ENCODE measurements at places on chromosomes 7 and 10.

DNA sequence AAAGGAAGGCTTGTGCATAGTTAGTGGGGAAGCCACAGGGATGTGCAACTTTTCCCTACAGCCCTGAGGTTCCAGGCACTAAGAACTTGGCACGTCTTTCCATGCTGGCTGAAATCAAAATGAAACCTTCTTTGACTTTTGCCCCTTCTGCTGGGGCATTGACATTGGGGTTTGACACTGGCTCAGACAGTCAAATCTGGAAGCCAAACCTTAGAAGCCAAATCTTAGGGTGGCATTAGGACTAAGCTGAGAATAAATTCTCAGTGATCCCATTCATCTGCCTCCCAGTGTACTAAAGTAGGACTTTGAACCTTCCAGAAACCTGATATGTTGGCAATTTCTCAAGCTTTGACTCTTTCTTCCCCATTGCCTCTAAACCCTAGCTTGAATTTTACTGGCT lies 31.3 kb upstream of the INSYN2A start:
- no peak for DNase-seq

DNA sequence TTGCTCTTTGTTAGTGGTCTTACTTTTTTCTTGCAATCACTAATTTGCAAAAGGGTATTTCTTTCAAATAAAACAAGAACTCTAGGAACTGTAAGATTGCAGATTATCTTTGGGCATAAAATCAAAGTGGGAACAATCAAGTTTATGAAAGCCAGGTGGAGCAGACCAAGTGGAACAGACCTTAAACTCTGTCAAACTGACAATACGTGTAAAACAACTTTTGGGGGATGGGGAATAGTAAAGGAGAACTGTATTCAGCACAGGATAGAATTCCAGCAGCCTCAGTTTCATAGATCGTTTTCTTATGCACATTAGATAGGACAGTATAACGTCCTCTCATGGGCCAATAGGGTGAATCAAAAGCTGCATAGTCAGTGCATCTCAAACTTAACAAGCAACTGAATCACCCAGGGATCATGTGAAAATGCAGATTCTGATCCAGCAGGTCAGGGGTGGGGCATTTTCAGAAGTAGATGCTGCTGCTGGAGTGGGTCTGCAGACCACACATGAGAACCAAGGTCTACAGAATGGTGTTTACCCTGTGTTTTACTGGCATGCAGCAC lies 120.7 kb downstream of the PIP4K2A start:
- DNase-seq, result no peak

DNA sequence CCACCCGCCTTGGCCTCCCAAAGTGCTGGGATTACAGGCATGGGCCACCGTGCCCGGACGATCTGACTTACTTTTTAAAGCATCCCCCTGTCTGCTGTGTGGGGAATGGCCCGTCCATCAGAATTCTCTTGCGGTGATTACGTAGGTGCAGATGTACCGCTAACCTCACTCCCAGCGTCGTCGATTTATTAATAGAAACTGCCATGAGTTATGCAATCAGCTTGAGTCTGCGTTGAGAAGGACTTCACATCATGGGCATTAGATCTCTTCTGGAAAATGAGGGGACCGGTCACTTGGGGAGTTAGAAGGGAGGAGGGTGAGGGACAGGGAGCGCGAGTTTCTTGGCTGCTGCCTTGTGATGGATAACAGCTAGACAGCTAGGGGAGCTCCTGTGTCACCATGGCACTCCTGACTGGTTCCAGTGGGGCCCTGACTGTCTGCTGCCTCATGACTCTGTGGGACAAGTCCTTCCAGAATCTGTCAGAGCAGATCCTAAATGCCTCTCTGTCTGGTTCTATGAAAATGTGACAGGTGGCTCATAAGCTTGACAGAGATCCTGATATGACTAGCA lies 35.2 kb downstream of the POR start:
- DNase-seq, result no peak

DNA sequence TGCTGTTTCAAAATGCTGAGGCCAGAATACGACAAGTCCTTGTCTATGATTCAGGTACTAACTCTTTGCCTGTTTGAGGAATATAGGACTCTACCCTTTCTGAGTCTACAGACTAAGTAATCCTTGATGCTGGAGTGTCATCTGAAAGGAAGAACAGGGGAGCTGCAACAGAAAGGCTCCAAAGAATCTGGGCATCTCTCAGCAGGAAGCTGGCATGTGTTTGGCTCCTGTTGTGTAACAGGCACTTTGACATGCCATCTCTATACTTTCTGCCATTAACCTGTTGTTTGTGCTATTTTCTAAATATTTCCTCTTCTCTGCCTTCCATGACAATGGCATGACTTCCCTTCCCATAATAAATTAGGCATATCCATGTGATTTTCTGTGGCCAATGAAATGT lies 409.5 kb downstream of the ADRA2A start:
- no peak for DNase-seq

- no peak for DNase-seq
These were observed 312 bp downstream of the PDCD11 start for GRCh38 chr10:103396789-103397087.

Measured in stimulated activated CD8-positive, alpha-beta memory T cell treated with anti-CD3 and anti-CD28 coated beads, Interleukin-7, amount 100 ng/mL, for 24 hours (primary cell).